ENCODE measurements at places on chromosomes 6 and 20.

DNA sequence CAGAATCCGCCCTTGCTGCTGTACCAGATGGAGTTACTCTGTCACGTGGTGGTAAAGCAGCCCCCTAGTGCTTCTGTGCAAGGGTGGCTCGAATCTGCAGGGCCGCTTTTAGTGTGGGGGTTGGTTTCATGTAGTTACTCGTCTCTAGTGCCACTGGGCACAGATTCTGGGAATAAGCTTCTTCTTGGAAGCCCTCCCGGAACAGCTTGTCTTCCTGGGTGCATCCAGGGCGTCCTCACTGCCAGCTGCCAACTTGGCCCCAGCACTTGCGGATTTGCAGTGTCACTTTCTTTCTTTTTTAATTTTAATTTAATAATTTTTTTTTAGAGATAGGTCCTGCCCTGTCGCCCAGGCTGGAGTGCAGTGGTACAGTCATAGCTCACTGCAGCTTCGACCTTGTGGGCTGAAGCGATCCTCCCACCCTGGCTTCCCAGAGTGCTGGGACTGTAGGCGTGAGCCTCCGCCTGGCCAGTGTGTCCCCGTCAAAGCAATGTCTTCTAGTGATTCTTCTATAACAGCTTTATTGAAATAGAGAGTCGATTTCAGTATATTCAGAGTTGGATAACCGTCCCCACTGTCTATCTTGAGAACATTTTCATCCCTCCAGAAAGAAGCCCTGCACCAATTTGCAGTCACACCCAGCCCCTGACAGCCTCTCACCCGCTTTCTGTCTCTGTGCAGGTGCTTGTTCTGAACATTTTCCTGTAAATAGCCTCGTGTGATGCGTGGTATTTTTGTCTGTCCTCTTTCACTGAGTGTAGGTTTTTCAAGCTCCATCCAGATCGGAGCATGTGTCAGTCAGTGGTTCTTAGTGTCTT, 25.9 kb downstream of the PYGB start:
- H3K27me3 ChIP-seq: no peaks in the 10 kb centered on the region
- peak; percentile 82 for DNase-seq
- H3K4me1 ChIP-seq: peaks cover 56% of the 10 kb centered on the region
- H3K27ac ChIP-seq: peak overlapping the region; percentile 89
- H3K36me3 ChIP-seq: peaks cover 25% of the 10 kb centered on the region

DNA sequence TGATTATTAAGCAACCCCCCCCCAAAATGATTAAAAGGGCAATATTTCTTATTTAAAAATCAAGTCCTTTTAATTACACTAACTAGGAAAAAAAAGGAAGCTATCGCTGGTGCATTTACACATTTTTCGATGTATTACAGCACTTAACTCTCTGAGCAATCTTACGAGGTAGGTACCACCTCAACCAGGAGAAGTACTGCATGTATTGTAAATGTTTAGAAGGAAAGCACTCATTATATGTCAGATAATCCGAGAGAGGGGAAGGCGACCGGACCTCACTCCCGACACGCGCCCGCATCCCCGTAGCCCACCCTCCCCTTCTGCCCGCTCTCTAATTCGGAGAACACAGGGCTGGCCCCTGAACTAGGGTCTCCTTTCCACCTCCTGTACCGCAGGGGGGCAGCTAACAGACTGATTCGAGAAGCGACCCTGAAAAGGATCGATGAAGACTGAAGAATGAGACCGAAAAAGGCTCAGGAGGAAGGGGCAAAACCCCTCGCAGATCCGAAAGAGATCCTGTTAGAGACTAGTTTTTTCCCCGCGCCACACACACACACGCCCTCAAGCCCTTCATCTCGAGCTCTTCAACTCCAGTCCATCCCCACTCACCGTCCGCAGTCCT, 337 bp downstream of the ESF1 start:
- peak overlapping the region; percentile 95 for H3K4me3 ChIP-seq
- H3K27ac ChIP-seq: peak overlapping the region; percentile 96
- DNase-seq: no peak
- H3K4me1 ChIP-seq: peaks cover 29% of the 10 kb centered on the region
- H3K36me3 ChIP-seq: no peaks in the 10 kb centered on the region
- no peaks in the 10 kb centered on the region for H3K27me3 ChIP-seq

DNA sequence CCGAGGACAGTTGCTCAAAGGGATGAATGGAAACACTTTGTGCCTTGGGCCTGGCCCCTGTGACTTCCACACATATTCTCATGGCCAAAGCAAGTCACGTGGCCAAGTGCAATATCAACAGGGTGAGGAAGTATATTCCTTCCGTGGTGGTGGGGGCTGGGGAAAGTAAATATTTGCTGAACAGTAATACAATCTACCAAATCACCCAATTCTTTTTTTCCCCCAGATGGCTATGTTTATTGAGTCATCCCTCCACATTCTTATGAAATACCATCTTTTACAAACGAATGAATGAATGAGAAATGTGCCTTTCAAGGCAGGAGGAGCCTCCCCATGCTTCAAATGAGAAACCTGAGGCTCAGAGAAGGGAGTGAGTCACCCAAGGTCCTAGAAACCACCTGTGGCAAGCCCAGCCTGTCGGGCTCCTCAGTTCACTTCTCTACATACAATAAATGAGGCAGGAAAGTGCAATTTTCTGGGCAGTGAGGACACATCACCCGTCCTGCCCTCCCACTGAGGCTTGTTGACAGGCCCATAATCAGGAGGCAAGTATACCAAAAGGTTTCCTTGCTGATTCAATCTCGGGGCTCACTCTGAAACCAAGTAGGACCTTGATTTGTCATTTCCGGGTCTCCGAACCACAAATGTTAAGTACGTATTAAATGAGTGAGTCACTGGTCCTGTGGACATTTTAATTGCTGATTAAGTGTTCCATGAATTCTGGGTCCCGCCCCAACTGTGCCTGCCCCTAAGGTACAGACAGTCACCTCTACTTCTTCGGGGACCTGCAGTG, 25.3 kb upstream of the TOP1 start:
- H3K36me3 ChIP-seq: no peaks in the 10 kb centered on the region
- peak overlapping the region; percentile 78 for H3K27ac ChIP-seq
- no peak overlapping the region for H3K4me3 ChIP-seq
- no peaks in the 10 kb centered on the region for H3K27me3 ChIP-seq
- peaks cover 35% of the 10 kb centered on the region for H3K4me1 ChIP-seq

DNA sequence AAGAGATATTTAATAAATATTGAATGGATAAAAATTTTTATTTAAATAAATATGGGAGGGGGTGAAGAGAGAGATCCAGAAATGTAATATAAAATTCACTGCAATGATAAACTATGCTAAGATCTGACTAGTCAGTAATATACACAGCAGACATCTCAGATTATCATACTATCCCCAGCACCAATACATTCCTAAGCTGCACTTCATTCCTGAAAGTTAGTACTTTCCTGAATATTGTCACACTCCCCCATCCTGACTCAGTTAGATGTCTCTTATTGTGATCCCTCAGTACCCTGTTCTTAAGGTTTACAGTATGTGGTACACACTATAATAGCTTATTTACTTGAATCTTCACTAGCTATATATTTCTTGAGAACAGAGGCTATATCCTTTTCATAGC, 88.3 kb upstream of the KCNQ5 start:
- H3K27ac ChIP-seq: no peak overlapping the region
- H3K36me3 ChIP-seq: no peaks in the 10 kb centered on the region
- H3K27me3 ChIP-seq: no peaks in the 10 kb centered on the region
- H3K4me3 ChIP-seq: no peak overlapping the region

DNA sequence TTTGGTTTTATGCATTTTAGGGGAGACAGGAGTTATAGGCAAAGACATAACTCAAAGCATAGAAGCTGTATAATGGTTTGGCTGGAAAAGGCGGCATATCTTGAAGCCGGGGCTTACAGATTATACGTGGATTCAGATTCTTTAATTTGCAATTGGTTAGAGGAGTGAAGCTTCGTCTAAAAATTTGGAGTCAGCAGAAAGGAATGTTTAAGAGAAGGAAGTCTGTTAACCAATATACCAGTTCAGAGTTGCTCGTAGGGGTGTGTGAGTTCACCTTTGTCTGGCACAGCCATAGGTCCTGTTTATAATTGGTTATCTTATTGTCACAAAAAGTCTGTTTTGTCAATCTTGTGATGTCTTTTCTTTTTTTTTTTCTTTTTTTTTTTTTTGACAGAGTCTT, 8.9 kb downstream of the ARHGAP40 start:
- no peak overlapping the region for H3K27ac ChIP-seq
- H3K4me1 ChIP-seq: no peaks in the 10 kb centered on the region
- peaks cover 4% of the 10 kb centered on the region for H3K27me3 ChIP-seq
- DNase-seq: no peak
- H3K4me3 ChIP-seq: no peak overlapping the region

DNA sequence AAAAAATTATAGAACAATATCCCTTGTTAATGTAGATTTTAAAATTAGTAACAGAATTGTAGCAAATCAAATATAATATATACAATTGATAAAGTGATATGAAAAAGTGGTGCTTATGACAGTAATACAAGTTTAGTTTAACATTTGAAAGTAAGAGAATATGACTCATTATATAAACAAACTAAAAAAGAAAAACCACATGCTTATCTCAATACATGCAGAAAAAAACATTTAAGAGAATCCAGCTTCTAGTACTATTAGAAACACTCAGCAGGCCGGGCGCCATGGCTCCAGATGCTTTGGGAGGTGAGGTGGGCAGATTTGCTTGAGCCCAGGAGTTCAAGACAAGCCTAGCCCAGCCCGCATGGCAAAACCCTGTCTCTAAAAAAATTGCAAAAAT, 60.7 kb upstream of the LAMA2 start:
- DNase-seq: no peak
- no peaks in the 10 kb centered on the region for H3K36me3 ChIP-seq
- H3K27ac ChIP-seq: no peak overlapping the region
- H3K27me3 ChIP-seq: no peaks in the 10 kb centered on the region
- no peaks in the 10 kb centered on the region for H3K4me1 ChIP-seq

DNA sequence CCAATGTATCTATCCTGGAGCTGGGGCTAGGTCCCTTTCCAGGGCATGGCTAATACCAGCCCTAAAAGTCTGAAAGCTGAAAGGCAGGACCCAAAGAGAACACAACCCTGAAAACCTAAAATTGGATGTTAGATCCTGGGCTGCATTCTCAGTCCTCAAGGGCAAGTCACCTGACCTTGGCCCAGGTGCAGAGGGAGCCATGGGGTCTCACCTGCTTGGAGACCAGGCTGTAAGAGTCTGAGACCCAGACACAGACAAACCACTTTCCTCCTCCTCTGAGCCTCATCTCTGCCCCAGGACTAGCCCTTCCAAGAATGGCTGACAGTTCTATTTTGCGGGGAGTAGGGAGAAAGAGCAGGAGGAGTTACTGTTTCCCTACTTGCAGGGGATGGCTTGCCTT, 60.0 kb downstream of the EFCAB8 start:
- H3K4me1 ChIP-seq: no peaks in the 10 kb centered on the region
- H3K27me3 ChIP-seq: no peaks in the 10 kb centered on the region
- H3K27ac ChIP-seq: no peak overlapping the region

- H3K4me1 ChIP-seq: no peaks in the 10 kb centered on the region
- no peaks in the 10 kb centered on the region for H3K27me3 ChIP-seq
- no peaks in the 10 kb centered on the region for H3K36me3 ChIP-seq
- H3K4me3 ChIP-seq: no peak overlapping the region
- H3K27ac ChIP-seq: no peak overlapping the region
Measured at GRCh38 chr20:59620860-59621505, 16.6 kb downstream of the PHACTR3 start.

- no peaks in the 10 kb centered on the region for H3K36me3 ChIP-seq
- H3K27me3 ChIP-seq: no peaks in the 10 kb centered on the region
- H3K4me1 ChIP-seq: peaks cover 17% of the 10 kb centered on the region
- DNase-seq: no peak
- H3K4me3 ChIP-seq: no peak overlapping the region
- H3K27ac ChIP-seq: no peak overlapping the region
Measured at GRCh38 chr6:34901930-34902329, 12.9 kb downstream of the ANKS1A start.

- no peak overlapping the region for H3K4me3 ChIP-seq
- no peak for DNase-seq
- H3K36me3 ChIP-seq: no peaks in the 10 kb centered on the region
- H3K27me3 ChIP-seq: no peaks in the 10 kb centered on the region
- H3K4me1 ChIP-seq: peaks cover 20% of the 10 kb centered on the region
Measured at GRCh38 chr6:107546691-107547450, 57.0 kb downstream of the SOBP start.

DNA sequence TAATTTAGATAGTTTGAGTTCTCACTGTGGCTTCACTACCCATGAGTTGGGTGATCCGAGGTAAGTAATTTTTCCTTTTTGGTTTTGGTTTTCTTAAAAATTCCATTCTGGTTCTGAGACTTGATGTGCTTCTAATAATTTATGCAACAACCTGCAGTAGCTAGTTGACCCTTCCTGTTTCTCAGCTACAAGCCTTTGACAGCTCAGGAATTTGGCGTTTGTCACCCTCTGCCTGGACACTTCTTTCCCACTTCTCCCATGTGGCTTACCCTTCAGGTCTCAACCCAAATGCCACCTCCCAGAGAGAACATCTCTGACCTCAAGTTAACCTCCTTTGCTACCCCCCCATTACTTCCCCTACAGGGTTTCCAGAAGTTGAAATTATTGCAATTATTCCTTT, 49.7 kb upstream of the TSHZ2 start:
- H3K36me3 ChIP-seq: no peaks in the 10 kb centered on the region
- no peak overlapping the region for H3K27ac ChIP-seq
- no peaks in the 10 kb centered on the region for H3K4me1 ChIP-seq
- no peaks in the 10 kb centered on the region for H3K27me3 ChIP-seq
- H3K4me3 ChIP-seq: no peak overlapping the region

GRCh38 chr6:83707829-83708545, 914 bp downstream of the SNAP91 start:
- H3K36me3 ChIP-seq: no peaks in the 10 kb centered on the region
- H3K27ac ChIP-seq: no peak overlapping the region
- no peaks in the 10 kb centered on the region for H3K4me1 ChIP-seq
- H3K4me3 ChIP-seq: peak overlapping the region; percentile 50
- no peak for DNase-seq
- H3K27me3 ChIP-seq: peaks cover 24% of the 10 kb centered on the region

- no peak overlapping the region for H3K27ac ChIP-seq
- H3K4me1 ChIP-seq: no peaks in the 10 kb centered on the region
- no peaks in the 10 kb centered on the region for H3K36me3 ChIP-seq
- H3K27me3 ChIP-seq: no peaks in the 10 kb centered on the region
Measured at GRCh38 chr6:20366082-20366830, 35.4 kb upstream of the E2F3 start.

GRCh38 chr6:70413992-70414494, 735 bp downstream of the FAM135A start:
- peaks cover 15% of the 10 kb centered on the region for H3K4me1 ChIP-seq
- H3K4me3 ChIP-seq: peak overlapping the region; percentile 79
- H3K36me3 ChIP-seq: peaks cover 7% of the 10 kb centered on the region
- H3K27me3 ChIP-seq: no peaks in the 10 kb centered on the region
- H3K27ac ChIP-seq: peak overlapping the region; percentile 82
- peak; percentile 13 for DNase-seq

GRCh38 chr6:125224231-125224861, 70.8 kb downstream of the TPD52L1 start:
- H3K36me3 ChIP-seq: no peaks in the 10 kb centered on the region
- no peak for DNase-seq
- no peak overlapping the region for H3K4me3 ChIP-seq
- peaks cover 69% of the 10 kb centered on the region for H3K4me1 ChIP-seq
